ENCODE measurements at places on chromosomes 4 and X.

DNA sequence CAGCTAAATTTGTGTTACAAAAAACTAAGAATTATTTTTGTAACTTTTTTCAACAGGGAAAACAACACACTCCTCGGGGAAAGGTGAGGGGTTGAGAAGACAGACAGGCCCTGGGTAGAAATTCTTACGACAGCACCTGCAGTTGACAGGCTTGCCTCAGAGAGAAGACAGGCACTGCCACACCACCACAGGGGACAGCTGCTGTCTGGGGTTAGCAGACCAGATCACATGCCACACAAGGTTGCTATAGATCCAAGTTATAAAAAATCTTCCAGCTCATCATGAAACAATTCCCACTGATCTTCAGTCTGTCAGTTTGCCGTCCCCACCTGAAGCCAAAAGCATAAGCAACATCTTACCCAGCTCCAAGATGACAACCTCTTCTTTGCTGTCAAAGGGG, 143.2 kb upstream of the ZCCHC13 start:
- DNase-seq, result no peak

DNA sequence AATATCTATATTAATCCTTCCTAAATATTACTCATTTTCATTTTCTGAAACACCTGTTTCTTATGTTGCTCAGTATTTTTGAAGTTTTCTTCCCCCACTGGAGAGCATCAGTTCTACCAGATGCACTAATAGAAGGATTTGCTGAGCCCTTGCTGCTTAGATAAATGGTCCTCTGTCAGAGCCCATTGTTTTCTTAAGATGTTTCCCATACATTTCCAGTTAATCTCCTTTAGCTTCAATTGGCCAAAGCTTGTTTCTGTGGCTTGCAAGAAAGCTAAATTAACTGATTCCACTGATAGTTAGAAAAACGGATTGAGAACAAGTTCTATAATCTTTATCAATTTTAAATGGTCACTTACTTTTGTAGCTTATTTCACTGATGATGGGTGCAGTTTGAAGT, 1425.5 kb downstream of the PCDH18 start:
- DNase-seq, result no peak

GRCh38 chr4:38703635-38704034, 39.6 kb downstream of the KLF3 start:
- no peak for DNase-seq

- DNase-seq, result no peak
Observed at GRCh38 chr4:118381902-118382301, 29.1 kb upstream of the PRSS12 start.

DNA sequence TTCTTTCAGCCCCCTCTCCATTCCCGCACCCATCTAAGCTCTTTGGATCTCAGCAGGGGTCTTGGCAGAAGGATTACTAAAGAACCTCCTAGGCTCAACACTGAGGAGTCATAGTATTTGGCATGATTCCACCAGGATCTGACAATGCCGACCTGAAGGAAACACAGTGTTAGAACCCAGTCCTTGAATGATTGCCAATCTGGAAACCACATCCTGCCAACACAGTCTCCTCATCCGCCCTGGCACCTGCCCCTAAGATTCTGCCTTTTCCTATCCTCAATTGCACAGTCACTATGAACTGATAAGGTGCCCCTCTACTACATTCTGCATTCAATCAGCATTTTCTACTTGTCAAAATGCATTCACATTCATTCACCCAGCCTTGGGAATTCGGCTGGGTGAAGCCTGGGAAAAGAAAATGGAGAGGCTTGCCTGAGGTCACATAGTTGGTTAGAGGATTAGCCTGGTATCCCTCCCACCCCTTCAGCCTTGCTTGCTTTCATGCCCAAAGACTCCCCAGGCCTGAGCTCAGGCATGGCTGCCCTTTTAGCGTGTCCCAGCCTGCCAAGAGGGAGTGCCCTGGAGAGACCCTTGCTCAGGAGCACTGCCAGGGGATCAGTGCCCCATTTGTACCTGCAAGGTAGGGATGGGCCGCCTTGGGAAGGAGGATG, 2.2 kb upstream of the CLDN2 start:
- DNase-seq, result no peak

GRCh38 chr4:114811564-114812301, 213.1 kb downstream of the UGT8 start:
- DNase-seq, result no peak

GRCh38 chr4:95411371-95412088, 137.2 kb downstream of the UNC5C start:
- no peak for DNase-seq

GRCh38 chrX:57929373-57929772, 19.1 kb upstream of the ZXDA start:
- no peak for DNase-seq

DNA sequence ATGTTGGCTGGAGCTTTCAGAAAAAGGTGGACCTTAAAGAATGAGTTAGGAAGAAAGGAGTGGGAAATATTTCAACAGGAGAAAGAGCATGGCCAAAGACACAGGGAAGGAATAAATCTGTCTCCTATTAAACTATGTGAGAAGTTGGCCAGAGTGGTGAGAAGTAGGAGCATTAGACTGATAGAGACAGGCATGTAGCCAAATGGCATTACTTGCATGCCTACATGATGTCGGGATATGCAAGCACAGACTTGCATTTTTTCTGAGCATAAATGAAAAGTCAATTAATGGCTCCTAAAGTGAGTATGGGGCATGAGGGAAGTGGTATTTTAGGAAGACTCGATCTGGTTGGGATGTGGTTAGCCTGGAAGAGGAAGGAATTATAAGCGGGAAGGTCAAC, 279.6 kb upstream of the PITX2 start:
- DNase-seq, result no peak

DNA sequence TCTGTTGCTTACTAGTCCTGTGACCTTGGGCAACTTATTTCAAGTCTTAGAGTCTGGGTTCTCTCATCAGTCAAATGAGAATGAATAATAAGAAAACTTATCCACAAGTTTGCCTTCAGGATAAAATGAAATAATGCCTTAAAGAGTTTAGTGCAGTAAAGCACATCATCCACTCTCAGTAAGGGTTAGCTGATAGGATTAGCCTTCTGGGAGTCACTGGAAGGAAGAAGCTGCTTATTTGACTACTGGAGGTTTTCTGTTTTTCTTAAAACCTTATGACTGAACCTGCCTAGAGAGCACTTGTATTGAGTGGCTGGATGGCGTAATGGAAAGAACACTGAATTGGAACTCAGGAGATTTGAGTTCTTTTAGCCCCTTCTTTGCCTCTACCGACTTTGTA, 1.8 kb downstream of the RNF128 start:
- no peak for DNase-seq

- DNase-seq, result no peak
Observed at GRCh38 chr4:158203436-158203835, 6.8 kb upstream of the TMEM144 start.

GRCh38 chr4:113316879-113317278, 267.4 kb downstream of the ANK2 start:
- no peak for DNase-seq

DNA sequence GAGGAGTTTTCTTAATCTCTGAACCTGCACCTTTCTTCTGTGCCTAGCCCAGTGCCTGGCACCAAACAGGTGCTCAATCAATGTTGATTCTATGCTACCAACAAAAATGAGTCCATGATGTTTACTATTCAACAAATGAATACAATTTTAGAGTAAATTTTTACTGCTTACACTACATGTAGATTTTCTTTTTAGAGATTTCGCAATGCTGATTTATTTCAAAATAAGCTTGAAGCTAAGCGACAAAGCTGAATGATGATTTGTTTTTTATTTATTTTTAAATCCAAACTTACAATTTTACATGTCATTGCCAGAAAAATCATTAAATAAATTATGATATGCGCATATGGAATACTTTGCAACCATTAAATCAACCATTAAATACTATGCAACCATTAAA, 55.7 kb downstream of the AR start:
- no peak for DNase-seq

DNA sequence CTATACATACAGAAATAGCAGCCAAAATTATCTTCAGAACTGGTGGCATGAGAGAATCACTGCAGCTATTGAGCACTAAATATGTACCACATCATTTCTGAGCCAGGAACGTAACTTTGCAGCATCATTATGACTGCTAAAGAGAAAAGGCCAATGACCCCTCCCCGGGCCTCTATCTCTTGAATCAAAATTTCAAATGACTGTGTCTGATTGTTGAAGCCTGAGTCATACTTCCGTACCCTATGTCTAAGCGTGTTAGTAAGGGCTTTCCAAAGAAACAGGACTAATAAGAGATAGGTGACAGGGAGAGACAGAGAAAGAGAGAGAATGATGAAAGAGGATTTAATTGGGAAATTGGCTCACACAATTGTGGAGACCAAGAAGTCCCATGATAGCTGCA, 445.5 kb upstream of the SPANXN1 start:
- no peak for DNase-seq

DNA sequence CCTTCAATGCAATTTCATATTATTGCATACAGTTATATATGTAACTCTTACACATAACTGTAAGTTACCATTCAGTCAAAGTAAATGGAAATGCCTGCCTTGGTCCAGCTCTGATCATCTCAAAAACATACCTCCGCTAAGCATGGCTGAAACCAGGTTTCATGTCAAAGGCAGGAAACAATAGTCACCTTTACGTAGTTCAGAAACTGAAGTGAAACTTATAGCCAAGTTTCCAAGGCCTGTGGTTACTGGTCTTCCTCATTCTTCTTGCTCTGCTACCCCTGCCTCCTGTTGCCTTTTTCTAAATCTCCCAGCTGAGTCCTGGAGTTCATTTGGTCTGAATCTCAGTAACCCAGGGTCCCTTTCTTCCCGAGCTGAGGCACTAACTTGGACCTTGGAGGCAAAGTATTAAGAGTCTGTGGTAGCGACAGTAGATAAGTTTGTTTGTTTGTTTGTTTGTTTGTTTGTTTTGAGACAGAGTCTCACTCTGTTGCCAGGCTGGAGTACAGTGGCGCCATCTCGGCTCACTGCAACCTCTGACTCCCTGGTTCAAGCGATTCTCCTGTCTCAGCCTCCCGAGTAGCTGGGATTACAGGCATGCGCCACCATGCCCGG, 30.8 kb downstream of the DAPP1 start:
- no peak for DNase-seq

- DNase-seq, result peak; percentile 14
Observed at GRCh38 chr4:122783301-122784215, 43.1 kb upstream of the FGF2 start.

- DNase-seq, result no peak
Observed at GRCh38 chrX:151393514-151393913, 3.5 kb upstream of the VMA21 start.

DNA sequence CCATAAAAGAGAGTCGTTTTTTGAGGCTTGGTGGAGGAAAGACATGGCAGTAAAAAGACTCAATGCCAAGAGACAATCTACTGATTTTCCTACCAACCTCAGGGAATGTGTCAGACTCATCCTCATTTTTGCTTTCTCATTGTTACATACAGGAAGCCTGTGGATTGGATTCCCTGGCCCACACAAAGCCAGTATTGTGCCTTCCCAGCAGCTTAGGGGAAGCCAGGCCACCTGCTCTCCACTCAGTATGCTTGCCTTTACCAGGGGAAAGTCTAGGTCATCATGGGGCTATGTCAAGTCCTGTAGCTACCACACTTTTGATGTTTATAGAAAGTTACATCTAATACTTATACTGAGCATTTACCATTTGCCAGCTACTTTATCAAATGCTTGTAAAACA, 11.0 kb downstream of the BMX start:
- DNase-seq, result no peak

GRCh38 chrX:139914421-139914820, 18.4 kb downstream of the ATP11C start:
- no peak for DNase-seq

GRCh38 chrX:141314441-141314840, 72.1 kb upstream of the SPANXC start:
- DNase-seq, result no peak

DNA sequence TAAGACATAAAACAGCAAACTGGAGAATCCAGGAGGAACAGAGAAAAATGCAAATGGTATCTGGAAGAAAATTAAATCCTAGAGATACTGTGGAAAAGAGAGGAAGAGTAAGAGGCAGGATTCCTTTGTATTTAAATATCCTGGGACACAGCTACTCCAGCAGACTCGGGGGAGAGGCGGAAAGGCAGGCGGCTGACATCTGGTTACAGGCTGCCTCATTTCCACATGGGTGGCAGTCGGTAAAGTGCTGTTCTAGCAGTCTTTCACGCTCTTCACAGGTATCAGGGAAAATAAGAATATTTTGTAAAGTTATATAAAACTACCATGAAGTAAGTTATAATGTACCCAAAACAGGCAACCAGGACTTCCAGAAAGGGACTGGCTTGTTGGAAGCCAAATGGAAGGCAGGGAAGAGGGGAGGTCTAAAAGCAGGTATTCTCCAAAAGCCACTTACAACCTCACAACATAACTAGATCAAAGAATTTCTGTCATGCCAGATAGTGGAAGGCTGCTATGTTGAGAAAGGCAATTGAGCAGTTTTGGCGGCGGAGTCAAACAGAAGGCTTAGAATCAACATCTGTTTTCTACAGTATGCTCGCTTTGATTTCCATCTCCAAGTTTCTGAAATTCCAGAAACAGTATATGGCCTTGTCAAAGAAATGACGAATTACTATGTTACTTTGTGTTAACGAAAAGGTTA, 1.3 kb upstream of the TIGD2 start:
- DNase-seq, result no peak

DNA sequence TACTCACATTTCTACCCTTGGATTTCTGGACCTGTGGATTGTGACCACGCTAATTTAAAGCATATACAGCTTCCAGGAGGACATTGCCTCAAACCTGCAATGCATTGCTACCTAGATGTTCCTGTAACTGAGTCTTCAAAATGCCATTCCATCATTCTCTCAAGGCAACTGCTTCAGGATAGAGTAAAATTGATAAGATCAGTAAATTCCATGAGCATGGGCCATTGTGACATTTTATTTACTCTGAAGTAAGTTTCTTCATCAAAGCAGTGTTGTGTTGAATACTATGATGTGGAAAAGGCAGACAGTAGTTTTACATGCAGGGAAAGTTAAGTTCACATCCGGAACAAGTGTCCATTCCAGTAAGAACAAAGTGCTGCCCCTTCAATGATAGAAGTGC, 991.0 kb downstream of the ARAP2 start:
- no peak for DNase-seq

GRCh38 chrX:148310426-148311165, 189.8 kb upstream of the AFF2 start:
- no peak for DNase-seq

DNA sequence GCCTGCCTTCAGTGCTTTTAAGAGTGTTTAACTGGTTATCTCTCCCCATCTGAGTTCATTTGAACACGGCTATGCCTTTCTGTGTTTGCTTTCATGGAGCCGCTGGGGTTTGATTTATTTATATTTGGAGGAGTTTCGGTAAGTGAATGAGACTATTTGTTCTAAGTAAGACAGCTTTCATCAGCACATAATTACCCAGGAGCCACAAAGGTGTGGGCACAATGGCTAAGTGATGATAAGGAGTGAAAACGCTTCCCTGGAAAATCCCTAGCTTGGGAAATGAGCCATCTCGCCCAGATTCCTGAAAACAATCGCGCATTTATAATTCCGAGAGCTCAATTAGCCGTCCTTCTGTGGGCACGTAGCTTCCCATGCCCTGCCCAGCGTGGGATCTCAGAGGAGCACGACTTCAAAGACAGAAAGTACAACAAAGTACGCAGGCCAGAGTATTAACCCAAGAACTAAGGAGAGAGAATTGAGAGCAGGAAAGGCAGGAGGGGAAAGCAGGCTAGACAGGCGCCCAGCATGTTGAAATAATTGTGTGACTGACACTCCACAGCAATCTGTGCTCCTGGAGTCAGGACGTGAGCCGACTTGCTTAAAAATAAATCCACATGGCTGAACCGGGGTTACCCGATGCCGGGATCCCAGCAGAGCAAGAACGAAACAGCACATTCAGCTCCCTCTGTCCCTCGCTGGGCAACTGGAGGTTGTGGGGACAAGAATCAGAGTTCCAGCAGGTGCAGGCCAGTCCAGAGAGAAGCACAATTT, 99.0 kb downstream of the DHRSX start:
- no peak for DNase-seq

Data from nephron progenitor cell (in vitro differentiated cells).